Stimulated activated CD8-positive, alpha-beta memory T cell treated with anti-CD3 and anti-CD28 coated beads, Interleukin-4, amount 100 ng/mL, for 48 hours (primary cell): ENCODE measurements at places on chromosomes 12 and 14.

- no peak for DNase-seq
Measured at GRCh38 chr12:106020736-106021135, 118.0 kb downstream of the NUAK1 start.

GRCh38 chr12:125454786-125455480, 389.7 kb downstream of the AACS start:
- DNase-seq = no peak

DNA sequence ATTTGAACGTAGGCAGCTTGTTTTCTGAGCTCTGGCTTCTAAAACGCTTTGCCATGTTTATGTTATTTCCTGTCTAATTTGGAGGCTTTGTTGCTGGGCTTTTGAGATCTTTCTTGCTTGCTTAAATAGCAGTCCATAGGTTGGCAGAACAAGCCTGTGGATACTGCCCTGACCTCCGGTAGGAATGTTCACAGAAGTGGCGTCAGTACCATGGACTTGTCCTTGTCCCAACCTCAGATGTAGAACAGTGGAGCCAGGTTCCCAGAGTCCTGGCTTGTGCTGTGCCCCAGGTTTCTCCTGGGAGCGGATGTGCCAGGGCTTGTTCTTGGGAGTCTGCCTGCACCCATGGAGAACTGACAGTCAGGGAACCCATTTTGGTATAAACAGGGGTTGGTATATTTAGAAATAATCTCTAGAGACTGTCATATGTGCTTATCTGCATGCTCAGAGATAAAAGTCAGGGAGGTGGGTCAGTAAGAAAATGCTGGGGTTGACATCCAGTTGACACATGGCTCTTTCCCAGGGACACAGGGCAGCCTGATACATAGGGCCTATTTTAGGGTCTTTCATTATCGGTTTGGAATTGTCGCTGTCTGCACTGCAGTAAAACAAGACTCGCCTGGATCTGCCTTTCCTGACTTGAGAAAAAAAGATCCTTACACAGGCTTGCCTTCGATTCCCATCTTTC, 22.9 kb downstream of the CACNA1C start:
- no peak for DNase-seq

DNA sequence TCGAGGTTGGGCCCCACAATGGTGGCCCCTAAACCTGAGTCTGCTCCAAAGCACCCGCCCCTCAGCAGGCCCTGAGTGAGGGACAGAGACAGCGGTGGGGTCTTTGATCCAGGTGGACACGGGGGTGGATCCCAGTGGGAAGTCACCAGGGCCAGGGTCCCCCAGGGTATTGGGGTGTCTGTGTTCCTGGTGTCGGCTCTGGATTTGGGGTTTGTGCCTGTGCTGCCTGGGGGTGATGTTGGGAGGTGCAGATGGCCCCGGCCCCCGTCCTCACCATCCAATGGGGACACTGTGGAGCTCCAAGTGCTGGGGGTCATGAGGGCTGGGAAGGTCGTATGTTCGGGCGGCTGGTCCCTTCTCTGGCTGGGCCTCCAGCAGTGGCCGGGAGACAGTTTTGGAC, 354.2 kb downstream of the TMEM121 start:
- no peak for DNase-seq

- DNase-seq = no peak
Measured at GRCh38 chr12:91240386-91241095, 57.9 kb upstream of the DCN start.

DNA sequence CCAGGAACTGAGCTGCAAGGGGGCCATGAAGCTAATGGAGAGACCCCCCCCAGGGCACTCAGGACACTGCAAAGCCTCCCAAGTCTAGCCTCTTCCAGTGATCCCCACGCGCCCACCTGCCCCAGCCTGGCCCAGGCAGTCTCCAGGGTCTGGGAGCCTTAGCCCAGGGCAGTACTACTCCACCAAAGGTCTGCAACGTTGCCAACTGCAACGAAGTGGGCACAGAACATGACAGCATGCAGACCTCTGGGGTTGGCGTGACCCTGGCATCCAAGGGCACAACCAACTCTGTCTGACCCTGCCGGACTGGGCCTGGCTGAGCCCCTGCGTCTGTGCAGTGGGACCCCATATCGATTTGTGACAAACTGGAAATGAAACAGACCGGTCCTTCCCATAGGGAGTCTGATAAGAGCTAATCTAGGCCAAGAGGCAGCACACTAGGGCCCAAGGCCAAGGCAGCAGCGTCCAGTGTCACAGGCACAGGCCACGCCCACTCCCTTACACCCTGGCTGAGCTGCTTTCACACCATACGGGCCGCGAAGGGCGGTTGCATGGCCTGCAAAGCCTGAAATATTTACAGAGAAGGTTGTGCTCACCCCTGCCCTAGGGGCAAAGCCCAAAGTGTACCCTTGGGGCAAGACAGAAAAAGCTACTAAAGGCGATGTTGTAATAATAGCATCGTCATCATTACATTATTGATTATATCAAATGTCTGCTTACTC, 76.7 kb downstream of the NCOR2 start:
- no peak for DNase-seq

- DNase-seq = peak; percentile 70
Measured at GRCh38 chr12:93502802-93503623, 35.7 kb downstream of the MRPL42 start.

- DNase-seq = no peak
Measured at GRCh38 chr14:65853407-65853955, 441.0 kb downstream of the FUT8 start.

DNA sequence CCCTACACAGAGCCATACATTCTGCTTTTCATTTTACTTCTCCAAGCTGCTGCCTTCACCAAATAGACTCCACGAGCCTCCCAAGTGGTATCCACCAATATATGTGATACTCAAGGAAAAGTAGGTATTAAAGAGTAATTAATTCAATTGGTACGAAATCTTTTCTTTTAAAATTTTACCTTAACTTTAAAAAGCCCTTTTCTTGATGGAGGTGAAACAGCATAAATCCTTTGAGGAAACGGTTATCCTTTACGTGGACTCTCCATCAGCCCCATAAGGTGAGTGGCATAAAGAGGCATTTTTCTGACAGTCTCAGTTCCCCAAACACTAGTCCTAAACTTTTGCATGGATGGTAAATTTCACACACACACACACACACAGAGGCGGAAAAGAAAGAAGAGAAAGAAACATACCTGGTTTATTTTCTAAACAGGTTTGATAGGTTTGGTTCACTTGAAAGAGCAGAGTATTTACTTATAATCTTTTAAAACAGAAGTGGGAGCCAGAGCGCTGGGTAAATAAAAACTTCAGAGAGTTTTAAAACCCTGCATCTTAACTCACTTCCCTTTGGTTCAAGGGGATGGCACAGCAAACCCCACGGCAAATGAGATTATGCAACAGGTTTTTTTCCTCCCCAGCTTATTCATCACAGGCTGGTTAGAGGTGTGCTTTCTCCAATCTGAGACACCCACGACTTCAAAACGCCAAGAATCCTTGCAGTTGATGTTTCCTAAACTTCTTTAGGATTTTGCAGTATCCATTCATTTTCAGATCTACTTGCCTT, 1.9 kb downstream of the DUSP16 start:
- DNase-seq = peak; percentile 55

DNA sequence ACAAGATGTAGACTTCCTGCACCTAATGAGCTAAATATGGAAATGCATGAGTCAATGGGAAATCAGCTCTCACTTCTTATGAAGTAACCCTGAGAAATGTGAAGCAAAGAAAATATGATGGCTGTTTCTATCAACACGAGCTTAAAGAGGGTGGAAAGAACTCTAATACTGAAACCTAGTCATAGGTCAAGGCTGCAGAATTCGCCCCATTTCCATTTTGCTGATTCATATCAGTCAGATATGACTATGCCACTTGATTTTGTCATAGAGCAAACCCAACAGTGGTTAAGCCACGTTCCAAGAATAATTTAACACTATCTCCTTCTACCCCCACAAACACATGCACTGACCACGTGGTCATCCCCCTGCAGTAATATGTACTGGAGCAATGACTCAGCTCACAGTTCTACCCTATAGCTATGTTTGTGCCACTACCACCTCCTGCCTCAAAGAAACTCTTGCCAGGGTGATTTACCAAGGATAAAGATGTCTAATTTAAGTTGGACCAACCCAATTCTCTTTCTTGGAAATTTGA, 157.5 kb downstream of the TMTC3 start:
- peak; percentile 64 for DNase-seq

DNA sequence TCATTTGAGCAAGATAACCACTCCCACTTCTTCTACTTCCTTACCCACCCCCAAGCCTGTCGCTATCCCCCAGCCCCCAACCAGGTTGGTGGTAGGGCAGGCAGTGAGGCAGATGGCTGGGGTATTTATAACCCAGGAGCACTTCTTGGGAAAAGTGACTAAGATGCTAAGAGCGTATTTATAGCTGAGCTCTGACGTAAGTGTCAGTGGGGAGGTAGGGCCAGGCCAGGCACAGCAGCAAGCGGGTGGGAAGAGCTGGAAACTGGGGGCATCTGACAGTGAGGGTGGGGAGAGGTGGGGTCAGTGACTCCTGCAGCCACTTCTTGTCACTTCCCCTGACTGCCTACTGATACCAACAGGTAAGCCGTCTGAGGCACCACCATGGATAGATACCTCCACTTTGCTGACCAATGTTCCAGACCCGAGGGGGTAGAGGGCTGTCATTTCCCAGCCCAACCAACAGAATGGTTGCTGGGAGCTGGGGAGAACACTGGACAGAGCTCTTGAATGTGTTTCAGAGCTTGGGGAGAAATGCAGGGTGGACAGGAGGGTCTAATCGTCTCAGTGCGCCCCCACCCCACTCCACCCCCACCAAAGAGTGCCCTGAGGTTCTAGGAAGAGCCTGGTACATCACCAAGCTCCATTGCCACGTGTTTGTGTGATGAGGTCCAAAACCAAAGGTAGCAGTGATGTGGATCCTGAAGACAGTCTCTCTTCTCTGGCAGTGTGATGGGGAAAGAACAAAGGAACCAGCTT, 2.7 kb upstream of the INHBE start:
- peak; percentile 60 for DNase-seq

- no peak for DNase-seq
Measured at GRCh38 chr14:23101213-23101970, 3.4 kb downstream of the CIROP start.

DNA sequence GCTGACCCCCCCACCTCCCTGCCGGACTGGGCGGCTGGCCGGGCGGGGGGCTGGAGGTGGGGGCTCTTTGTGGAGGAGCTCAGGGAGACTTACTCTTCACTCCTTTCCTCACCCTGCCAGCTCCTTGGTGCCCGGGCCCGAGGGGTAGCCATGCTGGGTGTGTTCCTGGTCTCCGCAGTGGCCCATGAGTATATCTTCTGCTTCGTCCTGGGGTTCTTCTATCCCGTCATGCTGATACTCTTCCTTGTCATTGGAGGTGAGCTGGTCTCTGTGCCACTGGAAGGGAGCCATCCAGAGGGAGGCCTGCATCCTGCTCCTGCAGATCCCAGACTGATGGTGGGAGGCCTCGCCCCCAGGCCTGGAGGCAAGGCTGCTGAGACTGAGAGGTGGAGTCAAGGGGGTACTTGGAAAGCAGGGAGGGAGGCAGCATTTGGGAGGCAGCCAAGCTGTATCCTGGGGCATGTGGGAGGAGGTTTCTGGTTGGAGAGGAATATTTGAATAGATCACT, 19.7 kb downstream of the SOAT2 start:
- no peak for DNase-seq

DNA sequence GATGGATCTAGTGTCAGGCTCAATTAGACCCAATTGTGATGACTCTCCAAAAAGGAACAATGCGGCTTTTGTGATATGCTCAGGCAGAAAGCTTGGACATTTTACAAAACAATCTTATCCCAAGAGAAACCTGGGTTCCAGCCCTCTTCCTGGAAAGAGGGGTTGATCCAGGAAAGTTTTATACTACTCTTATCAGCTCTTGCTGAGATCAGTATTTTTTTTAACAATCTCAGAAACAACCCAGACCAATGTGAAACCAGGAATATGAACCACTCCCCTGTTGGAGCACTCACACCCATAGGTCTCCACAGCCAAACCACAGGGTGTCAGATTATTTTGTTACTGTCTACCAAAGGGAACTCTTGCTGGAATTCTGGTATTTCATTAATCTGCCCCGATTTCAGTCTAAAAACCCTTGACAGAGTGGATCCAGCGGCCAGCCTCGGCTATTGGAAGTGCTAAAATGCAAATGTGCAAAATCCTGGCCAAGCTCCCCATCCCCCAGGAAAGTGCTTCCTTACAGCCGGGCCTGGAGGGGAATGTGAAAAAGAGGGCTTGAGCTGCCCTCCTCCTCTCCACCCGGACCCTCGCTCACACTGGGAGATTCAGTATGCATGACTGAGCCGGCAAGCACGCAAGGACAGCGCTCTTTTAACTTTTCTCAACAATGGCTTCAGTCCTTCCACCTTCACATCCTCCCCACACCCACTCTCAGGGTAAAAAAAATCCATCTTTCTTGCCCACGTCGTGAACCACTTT, 4.0 kb downstream of the FBXL14 start:
- no peak for DNase-seq

- no peak for DNase-seq
Measured at GRCh38 chr12:107775093-107775721, 703 bp downstream of the ASCL4 start.

GRCh38 chr12:81792666-81793065, 33.5 kb upstream of the PPFIA2 start:
- DNase-seq = no peak

- no peak for DNase-seq
Measured at GRCh38 chr12:24360057-24360456, 410.6 kb upstream of the SOX5 start.

- no peak for DNase-seq
Measured at GRCh38 chr12:102633981-102634605, 153.7 kb upstream of the IGF1 start.

DNA sequence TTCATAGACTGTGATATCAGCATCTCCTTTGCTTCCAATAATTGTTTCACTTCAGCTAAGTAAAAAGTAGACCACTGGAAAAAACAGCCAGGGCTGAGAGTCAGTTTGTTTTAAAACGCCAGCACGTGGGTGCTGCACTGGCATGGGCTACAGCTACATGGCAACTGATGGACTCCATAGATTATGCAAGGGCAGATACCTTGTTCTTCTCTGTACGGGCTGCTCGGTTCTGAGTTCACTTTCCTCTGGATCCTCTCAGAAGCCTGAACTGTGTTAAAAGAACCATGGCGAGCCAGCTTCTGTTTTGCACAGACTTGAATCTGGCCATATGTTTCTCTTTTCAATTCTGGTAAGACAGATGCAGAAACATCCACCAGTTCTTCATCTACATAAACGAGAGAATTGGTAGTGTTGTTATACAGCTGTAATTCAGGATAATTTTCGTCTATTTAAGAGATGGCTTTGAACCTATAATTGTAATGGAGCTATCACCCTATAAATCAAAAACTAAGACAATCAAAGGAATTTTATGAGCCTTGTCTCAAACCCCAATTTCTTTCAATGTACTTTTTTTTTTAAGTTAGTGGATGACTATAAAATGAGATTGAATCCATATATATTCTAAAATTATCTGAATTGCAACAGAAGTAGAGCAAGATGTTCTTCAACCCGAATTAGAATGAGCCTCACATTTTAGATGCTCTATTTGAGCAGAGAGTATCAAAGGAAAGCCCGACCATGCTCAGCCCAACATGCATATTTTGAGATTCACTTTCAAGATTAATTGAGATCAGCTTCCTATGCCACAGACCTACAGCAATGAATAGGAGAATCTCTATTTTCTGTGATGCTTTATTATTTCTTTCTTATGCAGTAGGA, 31.5 kb downstream of the E2F7 start:
- DNase-seq = no peak

- no peak for DNase-seq
Measured at GRCh38 chr12:80937391-80938238, at the start of gene LIN7A. TSS of gene LIN7A (minus strand) at chr12:80937934. CDS start at chr12:80937722, 212 bp downstream.

GRCh38 chr14:99571303-99571986, 32.6 kb downstream of the CCDC85C start:
- DNase-seq = no peak

GRCh38 chr12:47156167-47156736, 76.5 kb upstream of the AMIGO2 start:
- DNase-seq = no peak

GRCh38 chr12:54159140-54159539, 29.6 kb downstream of the SMUG1 start:
- peak; percentile 55 for DNase-seq
